ENCODE measurements at places on chromosomes 7 and 10. TPM values are rescaled to one million over a fixed set of nuclear protein-coding genes. Genes with fewer than 3 reads are reported as not detected.
A peak's percentile ranks its signal among the peaks of the same experiment; 100 is the strongest.

The ANKRD22 gene
- not detected for total RNA-seq

The ADRA2A gene
- total RNA-seq, result 0.94 TPM

The SMO gene
- 1.2 TPM for total RNA-seq

The HOXA7 gene
- 9.2 TPM for total RNA-seq

The RAPGEF5 gene
- total RNA-seq, result 16.2 TPM

DNA sequence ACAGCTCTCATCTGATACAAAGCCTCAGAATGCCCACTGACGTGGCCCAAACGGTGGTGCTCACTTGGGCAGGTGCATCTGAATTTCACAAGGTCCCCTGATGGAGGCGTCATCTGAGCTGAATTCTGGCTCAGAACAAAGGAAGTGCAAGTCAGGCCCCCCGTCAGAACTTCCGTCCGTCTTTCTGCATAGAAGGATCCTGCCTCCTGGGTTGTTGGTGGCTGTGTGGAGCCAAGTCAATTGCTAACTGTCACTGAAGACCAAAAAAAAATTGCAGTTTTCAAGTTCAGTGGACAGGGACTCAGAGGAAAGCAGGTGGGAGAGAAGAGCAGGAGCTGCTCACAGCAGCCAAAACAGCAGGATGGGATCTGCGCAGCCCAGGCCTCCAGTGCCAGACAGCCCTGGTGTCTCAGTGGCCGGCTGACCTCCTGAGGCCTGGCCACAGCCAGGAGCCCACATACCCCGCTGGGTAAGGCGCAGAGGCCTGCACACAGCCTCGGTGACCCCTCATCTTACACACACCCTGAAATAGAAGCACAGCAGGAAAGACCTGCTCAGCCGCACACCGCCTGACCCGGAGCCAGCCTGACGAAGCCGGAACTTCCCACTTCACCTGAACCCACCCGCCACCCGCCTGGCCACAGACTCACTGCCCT is 49.4 kb downstream of the PYROXD2 start:
- no peak overlapping the region for H3K27ac ChIP-seq
- H3K4me1 ChIP-seq, result peaks cover 5% of the 10 kb centered on the region
- DNase-seq, result no peak
- no peaks in the 10 kb centered on the region for H3K27me3 ChIP-seq
- no peak overlapping the region for H3K4me3 ChIP-seq

- H3K4me1 ChIP-seq, result no peaks in the 10 kb centered on the region
- no peaks in the 10 kb centered on the region for H3K27me3 ChIP-seq
- no peak for DNase-seq
- H3K4me3 ChIP-seq, result no peak overlapping the region
- H3K36me3 ChIP-seq, result no peaks in the 10 kb centered on the region
- no peak overlapping the region for H3K27ac ChIP-seq
Observed at GRCh38 chr7:91527460-91527859, 263.2 kb downstream of the FZD1 start.

- H3K4me1 ChIP-seq, result peaks cover under 1% of the 10 kb centered on the region
- H3K4me3 ChIP-seq, result no peak overlapping the region
- H3K36me3 ChIP-seq, result no peaks in the 10 kb centered on the region
- no peak for DNase-seq
- peaks cover 14% of the 10 kb centered on the region for H3K27me3 ChIP-seq
- no peak overlapping the region for H3K27ac ChIP-seq
Observed at GRCh38 chr7:124027236-124027635, 5.6 kb downstream of the TMEM229A start.

GRCh38 chr7:83547526-83547925 is 101.4 kb downstream of the SEMA3E start:
- DNase-seq, result no peak
- H3K4me1 ChIP-seq, result no peaks in the 10 kb centered on the region
- no peaks in the 10 kb centered on the region for H3K27me3 ChIP-seq
- no peaks in the 10 kb centered on the region for H3K36me3 ChIP-seq

DNA sequence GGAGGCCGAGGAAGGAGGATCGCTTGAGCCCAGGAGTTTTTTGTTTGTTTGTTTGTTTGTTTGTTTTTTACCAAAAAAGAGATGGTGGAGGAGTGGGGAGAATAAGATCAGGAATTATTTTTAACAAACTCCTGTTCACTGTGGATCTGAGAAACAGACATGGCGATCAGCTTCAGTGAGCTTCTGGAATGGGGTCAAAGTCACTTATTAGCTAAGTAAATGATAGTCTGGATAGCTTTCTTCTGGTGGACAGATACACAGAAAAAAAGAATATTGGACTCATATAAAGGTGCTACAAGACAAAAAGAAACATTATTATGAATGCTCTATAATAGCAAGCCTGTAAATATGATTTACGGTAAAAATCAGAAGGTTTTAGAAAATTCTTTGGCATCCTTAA is 85.1 kb downstream of the POU6F2 start:
- H3K27me3 ChIP-seq, result no peaks in the 10 kb centered on the region
- H3K4me3 ChIP-seq, result no peak overlapping the region
- no peak for DNase-seq
- no peaks in the 10 kb centered on the region for H3K4me1 ChIP-seq
- no peak overlapping the region for H3K27ac ChIP-seq
- no peaks in the 10 kb centered on the region for H3K36me3 ChIP-seq

DNA sequence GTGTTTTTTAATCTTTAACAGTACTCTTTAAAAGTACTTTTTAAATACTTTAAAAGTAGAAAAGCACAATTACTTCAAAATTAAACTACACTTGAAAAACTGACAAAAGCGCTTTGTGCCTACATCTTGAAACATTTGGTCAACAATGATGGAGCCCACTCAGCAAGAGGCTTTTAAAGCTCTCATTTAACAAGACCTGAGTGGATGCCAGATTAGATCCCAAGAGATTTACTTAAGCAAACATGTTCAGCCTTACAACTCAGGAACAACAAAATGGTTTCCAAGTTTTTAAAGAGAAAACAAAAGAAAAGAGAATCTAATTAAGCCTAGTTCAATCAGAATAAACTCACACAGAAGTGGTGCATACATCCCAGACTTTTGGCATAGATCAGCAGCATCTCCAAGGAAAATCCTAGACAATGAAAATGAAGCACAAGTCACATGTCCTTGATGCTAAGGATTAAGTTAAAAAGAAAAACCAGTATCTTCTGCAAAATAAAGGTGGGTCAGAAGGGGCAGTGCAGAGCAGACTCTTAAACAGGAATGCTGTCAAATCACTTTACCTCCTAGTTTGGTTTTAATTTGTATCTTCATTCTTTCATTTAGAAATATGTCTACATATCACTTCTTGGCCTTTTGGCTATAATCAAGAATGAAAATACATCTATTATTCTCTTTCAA is 26.2 kb downstream of the HIBADH start:
- H3K36me3 ChIP-seq, result no peaks in the 10 kb centered on the region
- no peak for DNase-seq
- no peaks in the 10 kb centered on the region for H3K27me3 ChIP-seq
- peaks cover 16% of the 10 kb centered on the region for H3K4me1 ChIP-seq

DNA sequence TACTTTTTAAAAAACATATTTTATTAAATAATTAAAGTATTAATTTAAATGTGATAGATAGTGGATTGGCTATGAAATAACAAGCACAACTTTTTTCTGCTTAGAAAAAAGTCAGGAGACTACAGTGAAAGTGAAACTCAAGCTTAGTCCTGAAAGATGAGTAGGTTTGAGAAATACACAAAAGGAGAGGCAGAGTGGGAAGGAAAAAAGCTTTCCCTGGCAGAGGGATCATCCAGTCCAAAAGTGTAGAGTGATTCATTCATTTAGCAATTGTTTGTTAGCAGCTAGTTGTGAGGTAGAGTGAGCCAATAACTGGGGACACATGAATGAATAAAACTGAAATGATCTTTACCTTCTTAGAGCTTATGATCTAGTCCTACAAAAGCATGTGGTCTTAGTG is 93.5 kb downstream of the FOXP2 start:
- H3K27ac ChIP-seq, result peak overlapping the region; percentile 83
- DNase-seq, result peak; percentile 32
- no peaks in the 10 kb centered on the region for H3K36me3 ChIP-seq

DNA sequence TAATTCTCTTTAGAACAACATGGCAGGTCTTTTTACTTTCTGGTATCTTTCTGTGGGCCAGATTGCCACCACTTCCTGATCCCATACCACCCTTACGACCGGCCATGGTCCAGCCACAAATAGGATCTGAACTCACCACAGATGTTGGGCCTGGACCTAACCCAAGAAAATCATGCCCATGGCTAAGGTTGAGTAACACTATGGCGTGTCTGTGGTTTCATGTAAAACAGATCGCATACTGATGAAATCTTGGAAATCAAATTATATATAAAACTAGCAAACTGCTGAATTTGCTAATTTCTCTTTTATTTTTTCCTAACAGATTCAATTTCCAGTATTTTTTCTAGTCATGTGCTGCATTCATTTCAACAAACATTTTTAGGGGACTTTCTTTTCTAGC is 77.2 kb downstream of the CH25H start:
- H3K4me1 ChIP-seq, result no peaks in the 10 kb centered on the region
- no peaks in the 10 kb centered on the region for H3K27me3 ChIP-seq
- no peak overlapping the region for H3K27ac ChIP-seq
- peak; percentile 2 for DNase-seq

- no peak overlapping the region for H3K4me3 ChIP-seq
- H3K27me3 ChIP-seq, result peaks cover 42% of the 10 kb centered on the region
- no peak overlapping the region for H3K27ac ChIP-seq
- DNase-seq, result no peak
- H3K36me3 ChIP-seq, result no peaks in the 10 kb centered on the region
Observed at GRCh38 chr10:132973903-132974241, 31.5 kb upstream of the CFAP46 start.

DNA sequence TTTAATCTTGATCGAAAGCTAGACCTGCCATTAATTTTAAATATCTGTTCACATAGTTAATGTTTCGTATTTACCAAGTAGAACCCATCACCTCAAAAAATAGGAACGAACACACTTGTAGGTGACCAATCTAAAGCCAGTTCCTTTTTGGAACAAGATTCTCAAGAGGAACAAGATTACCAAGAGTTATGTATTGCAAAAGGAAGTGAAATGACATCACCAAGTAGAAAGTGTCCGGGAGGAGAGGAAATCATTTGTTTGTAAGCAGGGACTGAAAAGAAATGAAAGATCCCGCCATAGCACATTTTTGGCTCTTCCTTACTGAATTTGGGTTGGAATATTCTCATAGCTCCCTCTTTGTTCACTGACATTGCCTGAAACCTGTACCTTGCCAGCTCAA is 1200.5 kb downstream of the SORCS1 start:
- DNase-seq, result no peak
- H3K27ac ChIP-seq, result no peak overlapping the region
- no peak overlapping the region for H3K4me3 ChIP-seq
- no peaks in the 10 kb centered on the region for H3K36me3 ChIP-seq
- H3K4me1 ChIP-seq, result no peaks in the 10 kb centered on the region

DNA sequence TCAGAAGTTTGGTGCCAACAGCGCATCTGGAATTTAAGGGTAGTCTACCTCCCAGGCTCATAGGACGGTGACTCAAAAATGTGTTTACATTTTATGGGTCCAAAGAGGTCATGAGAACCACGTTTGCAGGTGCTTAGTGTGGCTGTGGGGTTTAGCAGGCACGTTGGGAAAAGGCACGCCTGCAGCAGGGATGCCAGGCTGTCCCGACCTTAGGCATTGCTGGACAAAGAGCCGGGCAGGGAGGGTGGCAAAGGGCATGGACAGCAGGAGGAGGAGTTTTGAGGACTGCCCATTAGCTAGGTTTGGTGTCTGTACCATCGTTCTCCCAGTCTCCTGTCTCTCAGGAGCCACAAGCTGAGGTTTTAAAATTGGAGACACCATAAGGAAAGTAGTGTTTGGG is 104.4 kb downstream of the TRRAP start:
- no peak overlapping the region for H3K4me3 ChIP-seq
- no peak for DNase-seq
- peaks cover 5% of the 10 kb centered on the region for H3K36me3 ChIP-seq
- no peaks in the 10 kb centered on the region for H3K4me1 ChIP-seq
- no peaks in the 10 kb centered on the region for H3K27me3 ChIP-seq

DNA sequence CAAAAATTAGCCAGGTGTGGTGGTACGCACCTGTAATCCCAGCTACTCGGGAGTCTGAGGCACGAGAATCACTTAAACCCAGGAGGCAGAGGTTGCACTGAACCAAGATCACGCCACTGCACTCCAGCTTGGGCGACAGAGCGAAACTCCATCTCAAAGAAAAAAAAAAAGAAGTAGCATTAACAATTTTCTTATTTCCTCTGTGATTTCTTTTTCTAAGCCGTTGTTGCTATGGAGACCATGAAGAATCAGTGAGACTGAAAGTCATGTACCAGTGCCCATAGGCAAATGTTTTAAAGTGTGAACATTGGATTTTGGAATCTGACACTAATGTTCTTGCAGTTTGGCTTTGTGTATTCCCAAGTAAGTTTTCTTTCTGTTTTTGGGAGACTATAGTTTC is 18.4 kb upstream of the MAP3K8 start:
- H3K4me1 ChIP-seq, result peaks cover 4% of the 10 kb centered on the region
- no peak overlapping the region for H3K27ac ChIP-seq
- DNase-seq, result no peak

DNA sequence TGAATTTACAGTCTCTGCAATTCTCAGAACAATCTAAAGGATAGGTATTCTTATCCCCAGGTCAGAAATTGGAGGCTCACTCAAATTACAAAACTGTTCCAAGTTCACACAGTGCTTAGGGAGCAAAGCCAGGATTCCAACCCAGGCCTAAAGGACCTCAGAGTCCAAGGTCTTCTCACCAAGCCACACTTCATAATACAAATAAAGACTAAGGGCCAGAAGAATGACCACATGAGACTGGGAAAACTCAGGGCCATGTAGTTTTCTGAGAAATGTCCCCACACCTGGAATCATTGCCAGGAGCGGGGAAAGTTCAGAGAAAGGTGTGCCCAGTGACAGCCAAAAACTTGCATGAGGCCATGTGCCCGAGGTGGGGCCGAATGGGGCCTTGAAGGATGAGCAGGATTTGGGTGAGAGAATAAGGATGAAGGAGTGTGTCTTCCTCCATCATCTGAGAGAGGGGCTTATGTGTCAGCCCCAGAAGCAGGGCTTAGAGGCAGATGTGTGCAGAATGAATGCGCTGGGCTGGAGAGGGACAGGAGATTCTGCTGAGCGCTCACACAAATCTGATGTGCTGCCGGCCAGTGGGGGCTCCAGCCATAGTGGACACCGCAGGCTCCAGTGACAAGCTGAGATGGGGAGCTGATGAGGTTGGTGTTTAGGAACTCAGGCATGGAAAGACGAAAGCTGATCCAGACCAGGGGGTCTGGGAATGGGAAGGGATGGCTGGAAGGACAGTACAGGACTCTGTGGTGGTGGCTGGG is 35.9 kb downstream of the BLNK start:
- H3K4me3 ChIP-seq, result no peak overlapping the region
- no peak for DNase-seq
- no peak overlapping the region for H3K27ac ChIP-seq
- H3K4me1 ChIP-seq, result no peaks in the 10 kb centered on the region

DNA sequence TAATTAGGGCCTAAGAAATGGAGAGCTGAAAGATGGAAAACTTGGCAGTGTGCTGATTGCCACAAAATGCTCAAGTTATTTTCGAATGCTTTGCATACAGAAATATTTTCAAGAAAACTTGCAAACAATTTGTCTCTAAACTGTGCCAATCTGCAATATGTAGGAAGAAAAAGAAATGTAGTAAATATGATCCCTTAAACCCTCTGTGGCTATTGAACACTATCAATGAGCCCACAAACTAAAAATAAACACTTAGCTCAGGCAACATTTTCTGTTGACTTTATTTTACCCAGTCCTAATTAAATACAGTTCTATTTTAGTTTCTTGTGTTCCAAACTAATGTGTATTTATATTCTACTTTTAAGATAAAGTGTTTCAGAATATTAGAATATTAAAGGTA is 342.1 kb downstream of the SEMA3D start:
- no peaks in the 10 kb centered on the region for H3K27me3 ChIP-seq
- H3K27ac ChIP-seq, result no peak overlapping the region
- H3K4me3 ChIP-seq, result no peak overlapping the region
- no peaks in the 10 kb centered on the region for H3K4me1 ChIP-seq

All from gastrocnemius medialis (tissue), 4 donors.